ENCODE measurements at places on chromosomes 4 and X.

GRCh38 chrX:88990882-88991582 is 244.0 kb downstream of the CPXCR1 start:
- DNase-seq, result no peak

- no peak for DNase-seq
These were observed 84.0 kb upstream of the BMP2K start for GRCh38 chr4:78691971-78692821.

- DNase-seq, result peak; percentile 72
These were observed 735.3 kb upstream of the TENM3 start for GRCh38 chr4:181507938-181508337.

DNA sequence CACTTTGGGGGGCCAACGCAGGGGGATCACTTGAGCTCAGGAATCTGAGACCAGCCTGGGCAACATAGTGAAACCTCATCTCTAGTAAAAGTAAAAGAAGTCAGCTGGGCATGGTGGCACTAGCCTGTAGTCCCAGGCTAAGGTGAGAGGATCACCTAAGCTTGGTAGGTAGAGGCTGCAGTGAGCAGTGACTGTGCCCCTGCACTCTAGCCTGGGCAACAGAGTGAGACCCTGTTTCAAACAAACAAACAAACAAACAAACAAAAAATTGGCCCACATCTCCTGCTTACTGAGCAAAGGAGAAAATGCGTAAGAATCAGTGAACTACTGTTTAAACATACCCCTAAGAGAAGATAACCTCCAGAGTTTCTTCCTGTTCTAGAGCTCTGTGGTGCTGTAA is 85.3 kb downstream of the FRYL start:
- DNase-seq, result no peak

- no peak for DNase-seq
These were observed 42.0 kb upstream of the RBMXL3 start for GRCh38 chrX:115147220-115147619.

DNA sequence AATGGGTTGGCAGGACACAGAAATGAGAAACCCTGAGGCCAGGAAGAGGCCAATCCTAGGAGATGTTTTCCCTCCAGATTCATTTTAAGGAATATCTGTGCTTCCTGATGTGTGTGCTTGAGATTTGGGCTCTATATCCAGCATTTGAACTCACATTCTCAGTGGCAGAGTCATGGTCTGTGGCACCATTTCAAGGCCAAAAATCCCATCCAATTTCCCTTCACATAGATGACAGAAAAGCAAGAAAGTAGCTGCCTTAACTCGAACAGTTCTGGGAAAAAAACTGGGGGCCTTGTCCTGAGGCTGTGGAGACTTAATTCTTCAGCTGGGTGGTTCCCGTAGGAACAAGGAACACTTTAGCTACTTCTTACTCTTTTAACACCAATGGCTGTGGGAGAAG is 27.4 kb downstream of the TAF7L start:
- no peak for DNase-seq

- DNase-seq, result no peak
These were observed 13.6 kb downstream of the UVSSA start for GRCh38 chr4:1360423-1361283.

GRCh38 chr4:11914406-11914805 is 485.7 kb upstream of the HS3ST1 start:
- no peak for DNase-seq

GRCh38 chr4:13903061-13903460 is 275.5 kb upstream of the BOD1L1 start:
- no peak for DNase-seq

GRCh38 chr4:1170156-1170975 is 2.0 kb downstream of the SPON2 start:
- DNase-seq, result no peak

- DNase-seq, result no peak
These were observed 4.5 kb upstream of the C1QTNF7 start for GRCh38 chr4:15423285-15423711.

DNA sequence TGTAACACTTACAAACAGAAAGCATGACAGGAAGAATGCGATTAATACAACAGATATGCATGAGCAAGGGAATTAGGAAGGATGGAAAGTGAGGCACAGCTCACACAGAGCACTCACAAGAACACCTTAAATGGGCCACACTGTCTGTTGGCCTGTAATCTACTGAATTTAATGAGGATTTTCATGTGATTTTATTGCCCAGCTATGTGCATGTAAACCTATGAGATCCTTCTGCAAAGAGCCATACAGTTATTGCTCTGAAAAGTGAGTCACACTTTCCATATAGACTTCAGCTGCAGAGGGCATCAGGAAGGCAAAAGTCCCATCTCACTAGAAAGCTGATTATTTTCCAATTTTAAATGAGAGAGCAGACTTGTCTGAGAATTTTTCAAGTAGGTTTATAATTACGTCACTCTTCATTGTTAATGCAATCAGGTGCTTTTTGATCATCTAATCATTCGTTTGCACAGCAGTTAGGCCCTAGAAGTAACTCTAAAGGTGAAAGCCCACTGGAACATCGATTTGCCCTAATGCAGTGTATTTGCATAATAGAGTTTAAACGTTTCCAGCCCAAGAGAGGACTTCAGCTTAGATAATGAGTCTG is 832.7 kb upstream of the INTU start:
- DNase-seq, result peak; percentile 2

- DNase-seq, result no peak
These were observed 35.5 kb upstream of the PLS3 start for GRCh38 chrX:115525486-115525885.

DNA sequence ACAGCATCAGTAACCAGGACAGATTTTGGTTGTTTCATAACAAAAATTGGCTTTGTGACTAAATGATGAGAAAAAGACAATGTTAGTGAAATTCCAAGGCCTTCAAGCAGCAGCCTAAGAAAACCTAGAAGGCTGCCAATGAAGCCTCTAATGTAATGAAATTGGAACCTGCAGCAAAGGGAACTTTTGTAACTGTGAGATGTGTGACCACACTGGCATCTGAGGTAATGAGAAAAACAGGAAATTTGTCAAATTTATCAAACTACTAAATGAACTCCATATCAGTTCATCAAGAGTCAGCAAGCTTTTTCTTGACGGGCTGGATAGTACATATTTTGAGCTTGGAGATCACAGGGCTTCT is 30.4 kb upstream of the EMCN start:
- DNase-seq, result no peak

DNA sequence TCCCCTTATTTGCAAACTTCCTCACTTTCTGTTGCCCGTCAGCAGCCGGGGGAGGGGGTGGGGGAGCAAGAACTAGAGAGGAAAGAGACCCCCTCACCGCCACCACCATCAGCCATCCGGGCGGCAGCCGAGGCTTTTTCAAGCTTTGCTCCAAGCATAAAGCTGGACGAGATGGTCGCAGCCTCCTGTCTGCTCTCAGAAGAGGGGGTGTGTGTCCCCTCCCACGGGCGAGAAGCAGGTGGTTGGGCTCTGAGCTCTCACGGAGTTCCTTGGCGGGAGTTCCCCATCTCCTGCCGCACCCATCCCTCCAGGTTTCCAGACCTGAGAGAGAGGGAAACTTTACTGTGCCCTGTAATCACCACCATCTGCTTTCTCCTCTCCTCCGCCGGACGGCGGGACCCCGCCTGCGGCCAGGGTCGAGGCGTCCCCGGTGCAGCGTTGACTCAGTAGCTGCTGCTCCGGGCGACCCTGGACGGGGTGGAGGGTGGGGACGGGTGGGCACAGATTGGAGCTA is 4.7 kb upstream of the ARX start:
- DNase-seq, result no peak

DNA sequence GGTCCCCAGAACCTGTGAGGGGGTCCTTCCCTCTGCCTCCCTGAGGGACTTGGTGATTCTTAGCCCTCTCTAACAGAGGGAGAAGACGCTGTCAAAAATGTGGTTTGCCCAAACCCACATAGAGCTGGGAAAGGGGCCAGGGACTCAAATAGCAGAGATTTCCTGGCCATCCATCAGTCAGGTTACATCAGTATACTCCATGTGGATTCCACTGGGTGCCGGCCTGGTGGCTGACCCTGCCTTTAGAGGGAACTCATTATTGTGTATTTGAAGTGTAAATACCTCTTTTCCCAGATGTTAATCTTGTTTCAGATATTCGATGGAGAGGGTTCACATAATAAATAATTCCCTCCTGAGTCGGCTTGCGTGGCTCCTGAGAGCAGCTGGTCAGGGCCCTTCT is 130.3 kb downstream of the TBL1X start:
- DNase-seq, result no peak

DNA sequence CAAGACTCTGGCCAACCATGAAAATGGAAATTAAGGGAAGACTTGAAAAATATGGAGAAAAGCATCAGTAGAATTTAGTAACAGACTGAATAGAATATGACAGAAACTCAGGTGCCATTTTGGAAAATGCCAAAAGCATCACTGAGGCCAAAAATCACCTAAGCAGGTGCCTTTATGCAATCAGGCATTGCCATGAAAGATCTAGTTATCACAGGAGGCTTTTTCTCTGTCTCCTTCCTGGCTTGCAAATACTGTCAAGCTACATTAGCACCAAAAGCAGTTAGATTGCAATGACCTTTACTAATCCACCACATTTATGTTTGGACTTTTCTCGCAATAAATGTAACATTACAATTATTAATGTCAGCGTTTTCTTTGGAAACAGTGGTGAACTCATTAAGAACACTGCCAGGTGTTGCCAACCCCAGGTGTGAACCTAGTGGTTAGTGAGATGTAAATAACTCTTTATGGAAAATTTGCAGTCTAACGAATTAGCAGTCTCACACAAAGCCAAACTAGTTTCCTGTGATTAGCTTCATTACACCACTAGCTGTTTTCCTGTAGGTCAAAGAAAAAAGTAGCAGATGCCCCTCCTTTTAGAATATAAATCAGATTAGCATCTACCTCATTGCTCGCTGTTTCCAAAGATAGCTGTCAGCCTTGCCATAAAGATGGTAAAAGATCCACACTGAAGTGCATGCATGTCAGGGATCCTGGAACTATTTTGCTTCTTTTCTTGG is 1568.4 kb upstream of the TENM3 start:
- DNase-seq, result peak; percentile 81

DNA sequence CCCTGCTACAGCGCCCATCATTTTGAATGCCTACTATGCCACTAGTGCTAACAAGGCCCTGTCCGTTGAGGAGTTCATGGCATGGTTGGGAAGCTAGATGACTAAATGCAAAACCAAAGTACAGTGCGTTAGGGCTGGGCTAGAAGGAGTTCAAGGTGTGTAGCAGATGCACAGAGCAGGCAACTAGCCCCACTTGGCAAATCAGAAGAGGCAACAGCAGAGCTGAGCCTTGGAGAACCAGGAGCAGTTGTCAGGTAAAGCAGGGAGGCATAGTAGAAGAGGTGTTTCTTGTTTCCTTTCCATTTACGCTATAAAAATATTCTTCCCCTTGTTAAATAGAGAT is 146.6 kb upstream of the CPEB2 start:
- DNase-seq, result no peak

DNA sequence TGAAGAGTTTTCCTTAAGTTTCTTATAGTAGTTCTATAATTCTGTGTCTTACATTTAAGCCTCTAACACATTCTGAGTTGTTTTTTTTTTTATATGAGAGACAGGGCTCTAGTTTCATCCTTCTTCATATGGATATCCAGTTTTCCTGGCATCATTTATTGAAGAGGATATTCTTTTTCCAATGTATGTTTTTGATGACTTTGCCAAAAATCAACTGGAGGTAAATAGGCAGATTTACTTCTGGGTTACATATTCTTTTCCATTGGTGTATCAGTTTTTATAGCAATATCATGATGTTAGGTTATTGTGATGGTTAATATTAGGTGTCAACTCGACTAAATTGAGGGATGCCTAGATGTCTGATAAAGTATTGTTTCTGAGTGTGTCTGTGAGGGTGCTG is 650.7 kb upstream of the GRID2 start:
- no peak for DNase-seq

GRCh38 chr4:104693601-104694201 is 199.0 kb upstream of the CXXC4 start:
- DNase-seq, result no peak

GRCh38 chrX:153921511-153922446 is 4.3 kb downstream of the ARHGAP4 start:
- DNase-seq, result no peak

- DNase-seq, result peak; percentile 56
These were observed 46.2 kb downstream of the NEK1 start for GRCh38 chr4:169566021-169566818.

DNA sequence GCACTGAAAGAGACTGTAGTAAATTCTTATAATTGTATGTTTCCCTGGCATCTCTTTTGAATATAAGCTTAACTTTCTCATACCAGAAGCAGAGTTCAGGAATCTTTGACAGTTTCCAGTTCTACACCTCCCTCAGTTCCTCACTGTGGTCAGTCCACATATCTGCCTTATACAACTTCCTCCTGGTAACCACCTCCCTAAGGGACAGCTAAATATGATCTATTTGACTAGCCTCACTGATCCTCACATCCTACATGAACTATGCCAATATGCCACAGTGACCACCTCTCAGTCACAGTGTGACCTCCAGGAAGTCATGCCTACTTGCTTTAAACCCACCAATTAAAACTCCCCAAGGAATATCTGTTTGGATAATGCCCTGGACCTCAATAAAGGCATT is 51.6 kb upstream of the HDAC8 start:
- DNase-seq, result no peak

- no peak for DNase-seq
These were observed 55.9 kb downstream of the NPNT start for GRCh38 chr4:105951198-105951597.

DNA sequence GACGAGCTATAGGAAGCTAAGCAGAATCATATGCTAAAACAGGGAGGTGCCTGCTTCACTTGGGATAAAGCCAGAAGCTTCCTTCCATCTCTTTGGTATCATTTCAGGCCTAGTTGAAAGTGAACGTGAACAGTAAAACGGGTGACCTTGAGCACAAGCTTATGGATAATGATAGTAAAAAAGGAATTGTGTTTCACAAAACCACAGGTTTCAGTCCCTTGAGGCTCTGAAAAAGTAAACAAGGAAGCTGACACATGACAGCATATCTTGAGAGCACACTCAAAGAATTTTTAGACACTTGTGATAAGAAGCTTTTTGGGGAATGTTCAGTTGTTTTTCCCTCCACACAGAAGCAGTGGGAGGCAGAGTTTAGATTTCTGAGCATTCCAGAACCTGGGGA is 286.1 kb downstream of the DCHS2 start:
- DNase-seq, result no peak
